ENCODE measurements at places on chromosomes 2 and 18.

- H3K27me3 ChIP-seq = peaks cover 8% of the 10 kb centered on the region
- no peak overlapping the region for H3K27ac ChIP-seq
- no peaks in the 10 kb centered on the region for H3K36me3 ChIP-seq
- H3K4me3 ChIP-seq = peak overlapping the region; percentile 51
These were observed 9.4 kb upstream of the GBX2 start for GRCh38 chr2:236177604-236177966.

- H3K36me3 ChIP-seq = no peaks in the 10 kb centered on the region
- DNase-seq = peak; percentile 64
- H3K4me1 ChIP-seq = peaks cover 10% of the 10 kb centered on the region
- H3K27ac ChIP-seq = peak overlapping the region; percentile 61
- no peaks in the 10 kb centered on the region for H3K27me3 ChIP-seq
These were observed 6.8 kb downstream of the DNAJB2 start for GRCh38 chr2:219285894-219286425.

DNA sequence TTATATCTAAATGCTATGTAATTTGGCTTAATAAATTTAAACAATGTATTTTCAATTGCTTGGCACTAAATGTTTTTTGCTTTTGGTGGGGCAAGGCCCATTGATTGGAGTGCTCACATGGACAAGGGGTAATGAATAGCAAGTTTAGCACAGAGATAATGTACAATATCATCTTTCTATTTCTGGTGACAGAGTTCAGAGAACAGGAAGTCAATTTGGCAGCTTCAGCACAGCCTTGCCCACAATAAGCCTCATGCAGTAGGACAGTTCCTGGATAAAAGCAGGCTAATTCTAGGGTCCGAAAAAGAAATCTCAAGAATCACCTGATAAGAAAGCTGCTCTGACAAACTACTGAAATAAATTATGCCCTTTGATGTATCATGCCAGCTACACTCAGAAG is 443.9 kb upstream of the FSHR start:
- no peak overlapping the region for H3K4me3 ChIP-seq
- no peak for DNase-seq
- no peak overlapping the region for H3K27ac ChIP-seq
- H3K4me1 ChIP-seq = no peaks in the 10 kb centered on the region

- H3K36me3 ChIP-seq = no peaks in the 10 kb centered on the region
- no peak overlapping the region for H3K27ac ChIP-seq
- no peaks in the 10 kb centered on the region for H3K4me1 ChIP-seq
- H3K27me3 ChIP-seq = no peaks in the 10 kb centered on the region
- H3K4me3 ChIP-seq = no peak overlapping the region
- no peak for DNase-seq
These were observed 255.3 kb downstream of the THSD7B start for GRCh38 chr2:137020452-137021196.

- H3K4me1 ChIP-seq = no peaks in the 10 kb centered on the region
- H3K27ac ChIP-seq = no peak overlapping the region
- H3K27me3 ChIP-seq = no peaks in the 10 kb centered on the region
- H3K36me3 ChIP-seq = peaks cover 3% of the 10 kb centered on the region
These were observed 8.6 kb downstream of the SNRNP27 start for GRCh38 chr2:69902213-69902922.

GRCh38 chr2:505941-506340 is 171.3 kb downstream of the TMEM18 start:
- H3K27me3 ChIP-seq = no peaks in the 10 kb centered on the region
- no peak overlapping the region for H3K27ac ChIP-seq
- H3K4me3 ChIP-seq = no peak overlapping the region
- no peaks in the 10 kb centered on the region for H3K4me1 ChIP-seq
- DNase-seq = no peak

GRCh38 chr2:127615511-127616166 is 30.3 kb upstream of the GPR17 start:
- no peak overlapping the region for H3K27ac ChIP-seq
- H3K4me1 ChIP-seq = no peaks in the 10 kb centered on the region
- no peak for DNase-seq

- no peak overlapping the region for H3K27ac ChIP-seq
- no peaks in the 10 kb centered on the region for H3K27me3 ChIP-seq
- H3K4me3 ChIP-seq = no peak overlapping the region
- H3K36me3 ChIP-seq = no peaks in the 10 kb centered on the region
These were observed 15.6 kb upstream of the MC2R start for GRCh38 chr18:13930964-13931363.

DNA sequence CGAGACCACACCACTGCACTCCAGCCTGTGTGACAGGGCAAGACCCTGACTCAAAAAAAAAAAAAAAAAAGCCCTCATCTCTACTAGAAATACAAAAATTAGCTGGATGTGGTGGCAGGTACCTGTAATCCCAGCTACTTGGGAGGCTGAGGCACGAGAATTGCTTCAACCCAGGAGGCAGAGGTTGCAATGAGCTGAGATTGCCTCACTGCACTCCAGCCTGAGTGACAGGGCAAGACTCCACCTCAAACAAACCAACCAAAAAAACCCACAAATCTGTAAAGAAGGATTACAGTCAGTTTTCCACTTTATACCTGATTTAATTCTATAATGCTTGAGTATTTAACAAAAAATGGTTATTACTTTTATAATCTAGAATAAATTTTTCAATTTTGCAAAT is 9.7 kb downstream of the DARS1 start:
- no peaks in the 10 kb centered on the region for H3K27me3 ChIP-seq
- no peak overlapping the region for H3K4me3 ChIP-seq
- H3K4me1 ChIP-seq = no peaks in the 10 kb centered on the region
- no peak for DNase-seq

DNA sequence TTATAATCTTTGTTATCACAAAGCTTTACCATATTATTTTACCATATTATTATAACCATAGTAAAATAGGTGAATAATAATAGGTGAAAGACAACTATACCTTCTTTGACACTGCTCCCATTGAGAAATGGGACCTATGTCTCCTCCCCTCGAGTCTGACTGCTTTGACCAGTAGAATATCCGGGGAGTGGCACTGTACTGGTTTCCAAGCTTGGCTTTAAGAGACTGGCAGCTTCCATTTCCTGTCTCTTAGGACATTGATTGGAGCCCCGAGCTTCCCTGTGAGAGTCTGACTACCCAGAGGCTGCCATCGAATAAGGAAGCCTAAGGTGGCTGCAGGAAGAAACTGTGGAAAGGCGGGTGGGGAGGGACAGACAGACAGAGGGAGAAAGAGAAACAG is 40.1 kb upstream of the PLEKHM3 start:
- no peaks in the 10 kb centered on the region for H3K27me3 ChIP-seq
- no peaks in the 10 kb centered on the region for H3K4me1 ChIP-seq
- H3K4me3 ChIP-seq = no peak overlapping the region
- no peak overlapping the region for H3K27ac ChIP-seq

GRCh38 chr2:9497017-9497416 is 22.7 kb downstream of the IAH1 start:
- no peak for DNase-seq
- no peak overlapping the region for H3K27ac ChIP-seq
- H3K27me3 ChIP-seq = no peaks in the 10 kb centered on the region
- peaks cover 7% of the 10 kb centered on the region for H3K36me3 ChIP-seq

- no peaks in the 10 kb centered on the region for H3K4me1 ChIP-seq
- no peak overlapping the region for H3K4me3 ChIP-seq
These were observed 69.9 kb upstream of the CTLA4 start for GRCh38 chr2:203797712-203798111.

DNA sequence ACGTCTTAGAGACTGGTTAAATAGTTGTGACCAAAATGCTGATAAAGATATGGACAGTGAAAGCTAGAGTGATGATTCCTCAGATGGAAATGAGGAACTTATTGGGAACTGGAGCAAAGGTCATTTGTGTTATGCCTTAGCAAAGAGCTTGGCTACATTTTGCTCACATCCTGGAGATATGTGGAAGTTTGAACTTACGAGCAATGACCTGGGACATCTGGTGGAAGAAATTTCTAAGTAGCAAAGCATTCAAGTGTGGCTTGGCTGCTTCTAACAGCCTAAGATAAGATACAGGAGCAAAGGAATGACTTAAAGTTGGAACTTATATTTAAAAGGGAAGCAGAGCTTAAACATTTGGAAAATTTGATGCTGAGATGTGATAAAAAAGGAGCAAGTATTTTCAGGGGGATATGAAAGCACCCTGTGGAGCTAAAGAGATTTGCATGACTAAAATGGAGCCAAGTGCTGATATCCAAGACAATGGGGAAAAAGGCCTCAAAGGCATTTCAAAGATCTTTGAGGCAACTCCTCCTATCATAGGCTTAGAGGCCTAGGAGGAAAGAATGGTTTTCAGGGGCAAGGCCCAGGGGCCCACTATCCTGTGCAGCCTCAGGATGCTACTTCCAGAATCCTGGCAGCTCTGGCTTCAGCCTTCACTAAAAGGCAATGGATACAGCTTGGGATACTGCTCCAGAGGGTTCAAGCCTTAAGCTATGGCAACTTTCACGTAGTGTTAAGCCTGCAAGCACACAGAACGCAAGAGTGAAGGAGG is 124.1 kb upstream of the KLHL14 start:
- no peak for DNase-seq
- no peaks in the 10 kb centered on the region for H3K27me3 ChIP-seq
- no peaks in the 10 kb centered on the region for H3K4me1 ChIP-seq
- H3K36me3 ChIP-seq = no peaks in the 10 kb centered on the region
- H3K4me3 ChIP-seq = no peak overlapping the region
- H3K27ac ChIP-seq = no peak overlapping the region

GRCh38 chr2:45567974-45568789 is 42.9 kb downstream of the SRBD1 start:
- no peaks in the 10 kb centered on the region for H3K4me1 ChIP-seq
- no peaks in the 10 kb centered on the region for H3K27me3 ChIP-seq
- no peaks in the 10 kb centered on the region for H3K36me3 ChIP-seq
- no peak overlapping the region for H3K27ac ChIP-seq
- DNase-seq = no peak
- no peak overlapping the region for H3K4me3 ChIP-seq

DNA sequence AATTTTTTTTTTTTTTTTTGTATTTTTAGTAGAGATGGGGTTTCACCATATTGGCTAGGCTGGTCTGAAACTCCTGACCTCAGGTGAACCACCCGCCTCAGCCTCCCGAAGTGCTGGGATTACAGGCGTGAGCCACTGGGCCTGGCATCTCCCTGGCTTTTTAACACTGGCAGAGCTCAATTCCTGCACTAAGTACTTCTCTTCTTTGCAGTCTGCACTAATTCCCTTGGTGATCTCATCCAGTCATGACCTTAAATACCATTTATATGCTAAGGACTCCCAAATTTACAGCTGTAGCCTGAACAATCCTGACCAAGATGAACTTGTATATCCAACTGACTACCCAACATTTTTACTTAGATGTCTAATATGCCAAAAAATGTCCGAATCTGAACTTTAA is 10.2 kb downstream of the PREPL start:
- no peaks in the 10 kb centered on the region for H3K4me1 ChIP-seq
- no peak for DNase-seq
- H3K36me3 ChIP-seq = no peaks in the 10 kb centered on the region
- H3K27me3 ChIP-seq = no peaks in the 10 kb centered on the region
- no peak overlapping the region for H3K27ac ChIP-seq

DNA sequence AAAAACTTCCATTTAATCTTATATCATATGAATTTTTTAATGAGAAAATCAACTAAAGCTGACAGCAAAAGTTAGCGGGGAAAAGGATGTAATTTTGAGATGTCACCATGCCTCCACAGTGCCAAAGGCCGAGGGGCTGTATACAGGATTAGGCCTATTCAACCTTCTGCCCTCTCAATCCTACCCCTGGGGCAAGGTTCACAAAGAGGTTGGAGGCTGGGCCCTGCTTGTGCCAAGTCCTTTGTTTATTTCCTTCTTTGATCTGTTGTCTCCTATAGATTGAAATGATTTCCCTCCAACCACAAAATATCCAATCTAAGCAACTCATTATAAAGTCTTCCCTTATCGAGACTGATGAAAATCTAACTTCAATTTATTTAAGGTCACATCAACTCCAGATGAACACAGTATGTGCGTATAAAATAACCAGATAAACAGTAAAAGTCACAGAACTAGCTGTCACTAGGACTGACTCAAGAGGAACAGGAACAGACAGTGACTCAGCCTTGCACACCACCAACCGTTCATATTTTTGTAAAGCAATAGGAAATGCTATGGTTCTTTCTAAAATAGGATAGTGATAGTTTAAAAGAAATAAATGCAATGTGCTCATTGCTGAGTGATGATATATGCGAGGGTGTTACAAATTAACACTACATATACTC is 95.8 kb downstream of the SLC25A12 start:
- no peaks in the 10 kb centered on the region for H3K4me1 ChIP-seq
- DNase-seq = no peak
- H3K27ac ChIP-seq = no peak overlapping the region
- H3K27me3 ChIP-seq = no peaks in the 10 kb centered on the region
- H3K36me3 ChIP-seq = no peaks in the 10 kb centered on the region
- no peak overlapping the region for H3K4me3 ChIP-seq

DNA sequence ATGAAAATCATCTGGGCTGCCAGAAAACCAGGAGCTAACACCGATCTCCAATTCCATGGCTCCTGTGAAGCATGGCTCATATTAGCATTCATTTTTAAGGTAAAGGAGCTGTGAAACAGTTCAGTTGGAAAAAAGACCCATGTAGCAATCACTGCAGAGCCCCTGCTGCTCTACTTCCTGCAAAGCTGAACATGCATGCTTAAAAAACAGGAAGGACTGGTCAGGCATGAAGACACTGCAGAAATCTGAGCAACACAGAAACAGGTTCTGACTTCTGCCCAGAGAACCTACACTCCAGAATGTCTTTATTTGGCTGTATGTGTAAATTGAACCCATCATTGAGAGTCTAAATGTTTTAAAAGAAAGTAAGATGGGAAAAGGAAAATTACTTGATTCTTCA is 950.6 kb downstream of the DCDC2C start:
- no peak overlapping the region for H3K4me3 ChIP-seq
- no peaks in the 10 kb centered on the region for H3K4me1 ChIP-seq
- no peak overlapping the region for H3K27ac ChIP-seq
- no peaks in the 10 kb centered on the region for H3K27me3 ChIP-seq

- H3K36me3 ChIP-seq = no peaks in the 10 kb centered on the region
- no peak overlapping the region for H3K4me3 ChIP-seq
- H3K27me3 ChIP-seq = no peaks in the 10 kb centered on the region
- no peak for DNase-seq
- H3K27ac ChIP-seq = peak overlapping the region; percentile 42
- H3K4me1 ChIP-seq = no peaks in the 10 kb centered on the region
These were observed 104.4 kb downstream of the RDH14 start for GRCh38 chr2:18456026-18456425.

DNA sequence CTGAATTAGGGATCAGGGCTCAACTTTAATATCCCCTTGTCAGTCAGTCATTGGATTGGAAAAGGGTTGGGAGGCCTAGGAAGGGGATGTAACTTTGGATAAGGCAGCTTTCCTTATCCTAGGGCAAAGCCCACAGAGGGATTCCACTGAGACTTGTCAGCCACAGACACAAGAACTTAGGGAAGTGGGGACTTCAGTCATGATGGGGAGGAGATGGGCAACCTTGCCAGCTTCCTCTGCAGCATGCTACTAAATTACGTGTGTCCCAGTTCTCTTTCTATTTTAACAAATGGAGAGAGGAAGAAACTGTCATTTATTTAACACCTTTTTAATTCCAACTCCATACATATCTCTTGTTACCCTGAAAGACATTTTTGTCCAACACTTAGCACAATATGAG is 237.8 kb downstream of the WDR7 start:
- no peaks in the 10 kb centered on the region for H3K27me3 ChIP-seq
- H3K4me3 ChIP-seq = no peak overlapping the region
- H3K36me3 ChIP-seq = no peaks in the 10 kb centered on the region
- H3K4me1 ChIP-seq = no peaks in the 10 kb centered on the region
